ENCODE measurements at places on chromosomes 11 and 22.

DNA sequence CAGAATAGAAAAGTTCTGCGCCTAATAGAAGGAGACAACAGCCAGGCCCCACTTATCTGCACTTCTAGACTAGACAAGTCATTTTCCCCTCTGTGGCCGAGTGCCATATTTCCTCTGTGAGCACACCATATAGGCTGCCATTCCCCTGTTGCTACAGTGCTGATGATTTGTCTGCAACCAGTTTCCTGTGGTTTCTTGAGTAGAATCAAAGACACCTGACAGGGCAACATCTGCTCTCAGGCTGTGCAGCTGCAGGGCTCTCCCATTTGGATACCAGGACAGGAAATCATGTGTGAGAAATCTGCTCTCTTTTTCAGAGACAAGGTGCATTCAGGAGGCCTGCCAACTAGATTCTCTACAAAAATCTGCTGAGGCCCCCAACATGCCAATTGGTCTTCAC lies 879.3 kb downstream of the DLG2 start:
- no peak for DNase-seq

- DNase-seq, result no peak
Observed at GRCh38 chr11:12184699-12185098, 74.3 kb downstream of the MICAL2 start.

GRCh38 chr22:48278620-48279460 lies 1516.4 kb downstream of the TBC1D22A start:
- DNase-seq, result no peak

DNA sequence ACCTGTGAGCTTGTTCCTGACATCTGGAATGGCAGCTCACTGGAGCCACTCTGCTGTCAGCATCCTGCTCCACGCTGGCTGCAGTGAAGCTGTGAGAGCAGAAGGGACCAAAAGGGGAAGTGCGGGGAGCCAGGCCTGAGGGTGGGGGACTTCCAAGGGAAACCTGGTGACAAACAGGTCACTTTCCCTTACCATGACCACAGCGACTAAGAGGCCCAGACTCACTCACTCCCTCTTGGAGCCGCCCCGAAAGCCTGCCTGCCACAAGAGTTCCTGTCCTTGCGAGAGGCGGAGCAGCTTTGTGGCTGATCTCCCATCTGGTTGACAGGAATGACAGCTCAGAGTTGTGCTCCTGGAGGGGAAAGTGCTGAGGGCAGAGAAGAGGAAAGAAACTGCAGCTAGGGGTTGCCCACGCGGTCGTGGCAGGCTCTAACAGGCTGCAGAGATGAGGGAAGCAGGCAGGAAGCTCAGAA lies 183.8 kb upstream of the NTM start:
- DNase-seq, result peak; percentile 71

GRCh38 chr11:77440678-77441077 lies 33.2 kb downstream of the PAK1 start:
- no peak for DNase-seq

GRCh38 chr11:130338667-130339066 lies 23.9 kb upstream of the ZBTB44 start:
- DNase-seq, result no peak

- no peak for DNase-seq
Observed at GRCh38 chr22:37277384-37277783, 4.9 kb upstream of the CYTH4 start.
